Activated CD8-positive, alpha-beta memory T cell treated with anti-CD3 and anti-CD28 coated beads, Interleukin-2, amount 10 ng/mL, durations not matched to agents 7 days and 5 days (primary cell): ENCODE measurements at places on chromosomes 3 and 15. TPM values are rescaled to one million over a fixed set of nuclear protein-coding genes. Genes with fewer than 3 reads are reported as not detected.

GRCh38 chr3:48486952-48487351, 17.0 kb downstream of the SHISA5 start:
- H3K27me3 ChIP-seq, result no peaks in the 10 kb centered on the region
- peaks cover 2% of the 10 kb centered on the region for H3K4me1 ChIP-seq
- no peak for DNase-seq
- peaks cover 2% of the 10 kb centered on the region for H3K36me3 ChIP-seq
- no peak overlapping the region for H3K27ac ChIP-seq

GRCh38 chr3:140521751-140522445, 156.0 kb upstream of the TRIM42 start:
- DNase-seq, result no peak
- no peaks in the 10 kb centered on the region for H3K27me3 ChIP-seq
- H3K27ac ChIP-seq, result no peak overlapping the region

DNA sequence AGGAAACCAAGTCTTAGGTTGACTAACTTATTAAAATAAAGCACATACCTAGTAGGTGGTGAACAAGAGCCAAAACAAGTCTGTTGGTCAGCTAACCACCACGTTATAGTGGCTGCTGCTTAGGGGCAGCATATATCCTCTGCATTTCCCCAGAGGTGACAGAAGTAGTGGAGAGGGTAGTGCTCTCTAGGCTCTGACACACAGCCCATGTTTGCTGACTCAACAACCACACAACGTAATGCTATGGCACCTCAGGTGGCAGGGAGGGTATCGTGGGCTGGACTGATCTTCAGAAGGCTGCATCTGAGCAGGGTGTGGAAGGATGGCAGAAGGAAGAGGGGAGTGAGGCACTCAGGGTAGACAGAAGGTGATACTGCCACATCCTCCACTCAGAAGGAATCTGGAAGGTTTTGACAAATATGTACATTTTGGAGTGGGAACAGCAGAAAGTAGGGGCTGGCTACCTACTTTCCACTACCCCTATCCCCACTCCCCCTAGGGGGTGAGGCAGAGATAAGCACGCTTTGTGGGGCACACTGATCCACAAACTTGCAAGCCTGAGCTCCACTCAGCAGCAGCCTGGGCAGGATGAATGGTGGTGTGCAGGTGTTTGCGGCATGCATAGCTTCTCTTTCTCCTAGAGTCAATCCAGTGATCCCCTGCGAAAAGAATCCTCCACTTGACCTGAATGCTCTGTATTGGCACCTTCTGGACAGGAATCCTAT, 178.1 kb downstream of the RORA start:
- no peak overlapping the region for H3K27ac ChIP-seq
- peaks cover 24% of the 10 kb centered on the region for H3K27me3 ChIP-seq
- DNase-seq, result no peak
- no peak overlapping the region for H3K4me3 ChIP-seq
- peaks cover 3% of the 10 kb centered on the region for H3K4me1 ChIP-seq
- H3K36me3 ChIP-seq, result no peaks in the 10 kb centered on the region

Gene WDR6
- total RNA-seq, result 154 TPM

DNA sequence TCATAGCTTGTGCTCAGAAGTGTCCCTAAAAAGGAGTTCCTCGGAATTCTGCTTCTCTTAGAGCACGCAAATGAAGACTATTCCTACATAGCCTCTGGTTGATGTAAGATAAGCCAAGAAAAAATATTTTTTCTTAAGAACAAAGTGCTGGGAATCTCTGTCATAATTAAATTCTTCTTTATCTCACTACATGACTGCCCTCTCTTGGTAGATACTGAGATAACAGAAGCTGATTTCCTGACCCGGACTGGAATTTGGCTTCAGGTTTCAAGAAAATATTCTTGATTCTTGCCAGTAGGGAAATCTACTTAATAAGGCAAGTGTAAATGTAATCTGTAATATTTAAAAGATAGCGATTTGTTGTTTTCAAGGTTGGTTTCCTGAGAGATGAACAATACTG, 31.3 kb upstream of the SETMAR start:
- no peak overlapping the region for H3K4me3 ChIP-seq
- H3K27me3 ChIP-seq, result no peaks in the 10 kb centered on the region
- H3K36me3 ChIP-seq, result no peaks in the 10 kb centered on the region
- no peak overlapping the region for H3K27ac ChIP-seq
- DNase-seq, result no peak
- peaks cover 11% of the 10 kb centered on the region for H3K4me1 ChIP-seq

DNA sequence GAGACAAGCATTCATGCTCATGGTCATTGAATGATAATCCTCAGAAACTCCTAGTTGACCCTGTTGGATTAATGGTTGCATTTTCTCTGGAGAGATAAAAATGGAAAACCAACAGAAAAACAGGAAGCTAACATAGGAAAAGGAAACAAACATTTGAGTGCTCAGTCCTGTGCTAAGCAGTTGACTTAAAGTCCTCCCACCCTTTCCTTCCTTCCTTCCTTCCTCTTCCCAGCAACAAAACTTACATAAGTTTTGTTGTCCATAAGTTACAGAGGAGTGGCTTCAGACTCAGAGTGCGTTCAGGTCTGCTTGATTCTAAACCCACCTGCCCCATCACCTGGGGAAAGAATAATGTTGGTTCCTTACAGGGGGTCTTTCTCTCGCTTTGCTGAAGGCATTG, 163.8 kb upstream of the RGMA start:
- no peak overlapping the region for H3K27ac ChIP-seq
- no peak overlapping the region for H3K4me3 ChIP-seq
- H3K4me1 ChIP-seq, result no peaks in the 10 kb centered on the region
- DNase-seq, result no peak
- H3K36me3 ChIP-seq, result no peaks in the 10 kb centered on the region
- peaks cover 7% of the 10 kb centered on the region for H3K27me3 ChIP-seq

Gene TGM4
- total RNA-seq, result not detected

- no peak overlapping the region for H3K4me3 ChIP-seq
- peaks cover 39% of the 10 kb centered on the region for H3K27me3 ChIP-seq
- no peaks in the 10 kb centered on the region for H3K4me1 ChIP-seq
- DNase-seq, result no peak
- H3K36me3 ChIP-seq, result no peaks in the 10 kb centered on the region
These were observed 170.3 kb upstream of the MCTP2 start for GRCh38 chr15:94061041-94061440.

- no peak for DNase-seq
- H3K27ac ChIP-seq, result no peak overlapping the region
- H3K36me3 ChIP-seq, result peaks cover 26% of the 10 kb centered on the region
- no peaks in the 10 kb centered on the region for H3K27me3 ChIP-seq
These were observed 412.4 kb upstream of the CBLB start for GRCh38 chr3:106281221-106281620.

DNA sequence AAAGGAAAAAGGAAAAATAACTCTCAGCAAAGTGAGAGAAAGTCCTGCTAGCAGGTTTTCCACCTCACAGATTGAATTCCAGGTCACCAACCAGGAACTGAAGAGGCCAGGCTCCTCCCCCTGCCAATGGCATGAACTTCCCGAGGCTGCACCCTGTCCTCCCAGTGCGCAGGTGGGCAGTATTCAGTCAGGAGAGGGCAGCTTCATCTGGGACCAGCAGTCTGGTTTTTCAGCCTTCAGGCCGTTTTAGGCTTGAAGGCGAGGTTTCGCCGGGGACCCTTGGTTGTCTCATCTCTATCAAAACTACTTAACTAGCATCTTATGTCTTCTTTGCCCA, 41.2 kb downstream of the TRAT1 start:
- no peak for DNase-seq
- H3K27ac ChIP-seq, result no peak overlapping the region
- H3K27me3 ChIP-seq, result no peaks in the 10 kb centered on the region
- peaks cover 36% of the 10 kb centered on the region for H3K4me1 ChIP-seq
- H3K36me3 ChIP-seq, result peaks cover 68% of the 10 kb centered on the region

GRCh38 chr3:87033205-87033604, 42.3 kb upstream of the VGLL3 start:
- H3K4me1 ChIP-seq, result no peaks in the 10 kb centered on the region
- H3K36me3 ChIP-seq, result no peaks in the 10 kb centered on the region

Gene SCN10A
- total RNA-seq, result not detected

DNA sequence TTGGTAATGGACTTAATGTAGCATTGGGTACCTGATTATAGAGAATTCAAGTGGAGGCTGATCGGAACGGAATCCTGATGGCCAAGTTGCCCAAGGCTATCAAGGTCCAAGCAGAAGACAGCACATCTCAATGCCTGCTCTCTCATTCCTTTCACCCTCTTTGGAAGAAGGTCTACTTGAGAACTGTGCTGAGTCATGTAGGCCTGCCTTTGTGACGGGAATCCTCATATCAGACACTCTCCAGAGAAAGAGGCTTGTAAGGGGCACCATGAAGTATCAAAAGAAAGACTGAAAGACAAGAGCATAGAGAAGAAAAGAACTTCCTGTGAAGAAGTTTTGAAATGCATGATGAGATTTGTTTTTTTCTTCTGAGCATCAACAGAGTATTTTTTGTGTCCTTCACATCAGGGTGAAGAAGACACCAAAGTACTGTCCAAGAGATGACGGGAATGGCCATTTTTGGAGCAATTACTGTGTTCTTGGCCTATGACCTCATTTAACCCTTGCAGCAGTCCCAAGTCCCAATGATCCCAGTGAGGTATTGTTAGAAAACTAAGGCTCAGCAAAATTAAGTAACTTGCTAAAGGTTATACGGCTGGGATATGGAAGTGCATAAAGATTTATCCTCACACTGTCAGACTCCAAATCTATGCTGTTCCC, 13.2 kb upstream of the LARP6 start:
- H3K4me1 ChIP-seq, result peaks cover 2% of the 10 kb centered on the region
- H3K27me3 ChIP-seq, result peaks cover 4% of the 10 kb centered on the region
- H3K4me3 ChIP-seq, result no peak overlapping the region
- H3K27ac ChIP-seq, result no peak overlapping the region
- DNase-seq, result no peak

DNA sequence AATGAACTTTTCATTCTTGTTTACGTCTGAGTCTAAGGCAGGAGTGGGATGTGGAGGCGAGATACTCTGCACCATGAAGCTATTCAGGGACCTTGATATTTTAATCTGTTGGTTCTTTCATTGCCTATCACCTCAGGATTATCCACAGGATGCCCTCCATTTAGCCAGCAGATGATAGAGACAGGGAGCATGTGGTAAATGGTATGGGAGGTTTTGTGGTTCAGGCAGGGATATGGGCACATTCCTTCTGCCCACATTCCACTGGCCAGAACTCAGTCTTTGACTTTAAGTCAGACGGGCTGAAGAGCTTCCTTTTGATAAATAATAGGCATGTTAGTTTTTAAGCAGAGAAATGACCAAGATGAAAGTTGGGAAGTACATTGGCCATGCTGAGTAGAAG, 548.0 kb upstream of the CCDC54 start:
- DNase-seq, result no peak
- H3K4me3 ChIP-seq, result no peak overlapping the region
- H3K36me3 ChIP-seq, result no peaks in the 10 kb centered on the region
- no peak overlapping the region for H3K27ac ChIP-seq
- peaks cover 3% of the 10 kb centered on the region for H3K27me3 ChIP-seq

- H3K27ac ChIP-seq, result no peak overlapping the region
- H3K4me3 ChIP-seq, result no peak overlapping the region
- no peaks in the 10 kb centered on the region for H3K36me3 ChIP-seq
- H3K27me3 ChIP-seq, result no peaks in the 10 kb centered on the region
- no peak for DNase-seq
- no peaks in the 10 kb centered on the region for H3K4me1 ChIP-seq
These were observed 341.7 kb downstream of the LRRC3B start for GRCh38 chr3:26964313-26964712.

GRCh38 chr15:28252831-28253230, 69.1 kb downstream of the HERC2 start:
- H3K36me3 ChIP-seq, result peaks cover 47% of the 10 kb centered on the region
- no peaks in the 10 kb centered on the region for H3K4me1 ChIP-seq
- H3K27ac ChIP-seq, result no peak overlapping the region
- H3K27me3 ChIP-seq, result no peaks in the 10 kb centered on the region
- no peak for DNase-seq
- H3K4me3 ChIP-seq, result no peak overlapping the region

GRCh38 chr3:116037954-116038911, 407.1 kb downstream of the LSAMP start:
- H3K36me3 ChIP-seq, result no peaks in the 10 kb centered on the region
- no peak for DNase-seq
- H3K27ac ChIP-seq, result no peak overlapping the region
- H3K27me3 ChIP-seq, result no peaks in the 10 kb centered on the region
- no peak overlapping the region for H3K4me3 ChIP-seq

DNA sequence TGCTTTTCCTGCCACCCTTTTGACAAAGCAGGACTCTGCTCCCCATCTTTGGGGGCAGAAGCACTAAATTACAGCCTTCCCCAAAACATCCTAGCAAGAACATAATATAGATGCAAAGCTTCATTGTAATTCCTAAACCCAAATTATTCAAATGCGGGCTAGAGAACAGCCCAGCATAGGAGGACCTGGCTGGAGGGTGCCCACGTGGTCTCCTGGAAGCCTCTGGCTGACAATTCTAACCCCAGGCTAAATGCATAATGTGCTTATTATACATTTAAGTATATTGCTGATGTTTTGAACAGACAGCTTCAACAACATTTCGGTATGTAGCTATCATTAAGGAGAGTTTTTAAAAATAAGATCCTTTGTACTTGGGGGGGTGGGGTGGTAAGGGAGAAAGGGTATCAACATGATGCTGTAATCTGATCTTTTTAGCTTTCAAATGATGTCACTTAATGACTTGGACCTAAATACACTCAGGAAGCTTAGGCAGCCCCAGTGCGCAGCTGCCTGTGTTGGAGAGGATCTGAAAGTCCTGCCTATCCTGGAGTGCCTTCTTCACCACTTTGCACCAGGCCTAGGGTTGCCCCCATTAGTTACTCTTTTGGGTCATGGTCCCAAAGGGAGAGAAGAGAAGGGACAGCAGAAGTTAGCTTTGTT, 57.2 kb upstream of the USP3 start:
- DNase-seq, result no peak
- H3K4me3 ChIP-seq, result no peak overlapping the region
- no peak overlapping the region for H3K27ac ChIP-seq
- H3K4me1 ChIP-seq, result peaks cover 9% of the 10 kb centered on the region
- H3K27me3 ChIP-seq, result no peaks in the 10 kb centered on the region

GRCh38 chr3:184196536-184196935, 10.5 kb downstream of the ABCF3 start:
- H3K27ac ChIP-seq, result no peak overlapping the region
- H3K4me3 ChIP-seq, result no peak overlapping the region

GRCh38 chr15:77247116-77247515, 172.8 kb downstream of the PEAK1 start:
- no peak overlapping the region for H3K27ac ChIP-seq
- peaks cover 3% of the 10 kb centered on the region for H3K4me1 ChIP-seq
- no peak overlapping the region for H3K4me3 ChIP-seq

GRCh38 chr3:159841766-159842165, 146.9 kb upstream of the IL12A start:
- no peak overlapping the region for H3K4me3 ChIP-seq
- DNase-seq, result no peak
- H3K36me3 ChIP-seq, result no peaks in the 10 kb centered on the region
- H3K4me1 ChIP-seq, result peaks cover 2% of the 10 kb centered on the region

Gene FMN1
- not detected for total RNA-seq

- H3K4me1 ChIP-seq, result no peaks in the 10 kb centered on the region
- DNase-seq, result no peak
- H3K27me3 ChIP-seq, result no peaks in the 10 kb centered on the region
- H3K36me3 ChIP-seq, result no peaks in the 10 kb centered on the region
- H3K27ac ChIP-seq, result no peak overlapping the region
These were observed 59.2 kb downstream of the PDIA5 start for GRCh38 chr3:123126031-123126430.

- no peak overlapping the region for H3K27ac ChIP-seq
- no peaks in the 10 kb centered on the region for H3K4me1 ChIP-seq
- H3K4me3 ChIP-seq, result no peak overlapping the region
- H3K36me3 ChIP-seq, result no peaks in the 10 kb centered on the region
These were observed 365.9 kb upstream of the THBS1 start for GRCh38 chr15:39215015-39215414.
